ENCODE measurements at places on chromosomes 5 and 9.

DNA sequence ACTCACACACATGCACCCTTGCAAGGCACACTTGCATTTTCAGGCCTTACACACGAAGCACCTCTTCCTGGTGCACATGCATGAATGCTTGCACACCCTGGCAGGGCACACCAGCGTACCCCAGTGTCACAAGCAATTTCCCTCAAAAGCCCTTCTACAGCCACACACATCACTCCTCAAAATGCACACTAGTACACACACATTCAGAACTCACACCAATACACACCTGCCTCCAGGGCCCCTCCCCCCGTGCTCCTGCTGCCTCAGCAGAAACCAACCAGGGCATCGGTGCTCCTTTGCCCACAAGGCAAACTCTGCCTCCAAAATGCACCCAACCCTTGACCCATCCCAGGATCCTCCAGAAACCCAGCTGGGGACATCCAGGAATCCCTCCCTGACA lies 1.2 kb downstream of the CAMK2A start:
- H3K27ac ChIP-seq, result no peak overlapping the region
- DNase-seq, result no peak
- H3K4me3 ChIP-seq, result no peak overlapping the region
- H3K36me3 ChIP-seq, result no peaks in the 10 kb centered on the region
- no peaks in the 10 kb centered on the region for H3K4me1 ChIP-seq

DNA sequence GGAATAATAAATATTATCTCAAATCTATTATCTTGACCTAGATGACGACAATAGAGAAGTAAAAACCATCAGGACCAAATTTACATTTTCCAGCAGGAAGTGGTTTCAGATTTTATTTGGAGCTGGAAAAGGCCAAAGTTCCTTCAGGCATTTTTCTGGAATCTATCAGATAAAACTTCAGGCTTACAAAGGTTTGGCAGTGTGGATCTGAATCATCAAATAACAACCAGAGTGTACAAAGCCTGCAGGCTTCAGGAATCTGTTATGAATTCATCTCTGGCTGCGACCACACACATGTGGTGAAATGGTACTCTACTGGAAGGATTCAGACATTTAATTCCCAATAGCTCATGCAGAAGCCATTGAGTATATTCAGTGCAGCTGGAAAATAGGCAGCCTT lies 726.4 kb upstream of the GRAMD2B start:
- no peak overlapping the region for H3K4me3 ChIP-seq
- no peak for DNase-seq
- H3K27me3 ChIP-seq, result no peaks in the 10 kb centered on the region
- no peaks in the 10 kb centered on the region for H3K4me1 ChIP-seq

- H3K4me3 ChIP-seq, result peak overlapping the region; percentile 6
- H3K27ac ChIP-seq, result peak overlapping the region; percentile 55
- H3K4me1 ChIP-seq, result peaks cover 3% of the 10 kb centered on the region
- H3K27me3 ChIP-seq, result no peaks in the 10 kb centered on the region
- peak; percentile 30 for DNase-seq
Observed at GRCh38 chr5:43313854-43314457, 744 bp upstream of the HMGCS1 start.

GRCh38 chr5:76920491-76920890 lies 32.4 kb upstream of the CRHBP start:
- no peak overlapping the region for H3K4me3 ChIP-seq
- no peaks in the 10 kb centered on the region for H3K27me3 ChIP-seq
- no peak for DNase-seq
- H3K36me3 ChIP-seq, result no peaks in the 10 kb centered on the region

GRCh38 chr9:70061776-70062175 lies 18.1 kb downstream of the MAMDC2 start:
- no peak overlapping the region for H3K27ac ChIP-seq
- H3K4me1 ChIP-seq, result no peaks in the 10 kb centered on the region
- no peak for DNase-seq
- no peaks in the 10 kb centered on the region for H3K27me3 ChIP-seq

GRCh38 chr5:143888912-143889311 lies 77.0 kb downstream of the HMHB1 start:
- H3K36me3 ChIP-seq, result no peaks in the 10 kb centered on the region
- no peaks in the 10 kb centered on the region for H3K27me3 ChIP-seq
- no peak for DNase-seq
- H3K4me3 ChIP-seq, result no peak overlapping the region
- no peak overlapping the region for H3K27ac ChIP-seq

DNA sequence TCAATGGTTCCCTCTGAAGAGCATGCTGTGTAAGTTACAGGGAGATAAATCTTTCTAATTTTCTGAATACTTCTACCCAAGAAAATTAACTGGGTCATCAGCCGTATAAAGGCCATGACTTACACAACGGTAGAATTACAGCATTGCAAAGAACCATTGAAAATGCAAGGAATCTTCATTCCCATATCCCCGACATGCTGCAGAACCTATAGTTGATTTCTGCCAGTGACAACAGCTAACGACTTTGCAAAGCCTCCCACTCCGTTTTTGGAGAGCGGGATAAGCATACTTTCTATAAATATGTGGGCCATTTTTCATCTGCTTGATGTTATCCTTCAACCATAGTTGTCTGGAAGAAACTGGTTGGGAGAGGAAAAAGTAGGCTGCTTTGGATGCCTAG lies 56.2 kb downstream of the PCA3 start:
- no peaks in the 10 kb centered on the region for H3K27me3 ChIP-seq
- no peak for DNase-seq
- no peak overlapping the region for H3K4me3 ChIP-seq
- no peak overlapping the region for H3K27ac ChIP-seq

- no peak overlapping the region for H3K27ac ChIP-seq
- no peaks in the 10 kb centered on the region for H3K4me1 ChIP-seq
- no peaks in the 10 kb centered on the region for H3K27me3 ChIP-seq
- H3K4me3 ChIP-seq, result no peak overlapping the region
- no peak for DNase-seq
Observed at GRCh38 chr5:38113456-38113855, 144.9 kb upstream of the EGFLAM start.

DNA sequence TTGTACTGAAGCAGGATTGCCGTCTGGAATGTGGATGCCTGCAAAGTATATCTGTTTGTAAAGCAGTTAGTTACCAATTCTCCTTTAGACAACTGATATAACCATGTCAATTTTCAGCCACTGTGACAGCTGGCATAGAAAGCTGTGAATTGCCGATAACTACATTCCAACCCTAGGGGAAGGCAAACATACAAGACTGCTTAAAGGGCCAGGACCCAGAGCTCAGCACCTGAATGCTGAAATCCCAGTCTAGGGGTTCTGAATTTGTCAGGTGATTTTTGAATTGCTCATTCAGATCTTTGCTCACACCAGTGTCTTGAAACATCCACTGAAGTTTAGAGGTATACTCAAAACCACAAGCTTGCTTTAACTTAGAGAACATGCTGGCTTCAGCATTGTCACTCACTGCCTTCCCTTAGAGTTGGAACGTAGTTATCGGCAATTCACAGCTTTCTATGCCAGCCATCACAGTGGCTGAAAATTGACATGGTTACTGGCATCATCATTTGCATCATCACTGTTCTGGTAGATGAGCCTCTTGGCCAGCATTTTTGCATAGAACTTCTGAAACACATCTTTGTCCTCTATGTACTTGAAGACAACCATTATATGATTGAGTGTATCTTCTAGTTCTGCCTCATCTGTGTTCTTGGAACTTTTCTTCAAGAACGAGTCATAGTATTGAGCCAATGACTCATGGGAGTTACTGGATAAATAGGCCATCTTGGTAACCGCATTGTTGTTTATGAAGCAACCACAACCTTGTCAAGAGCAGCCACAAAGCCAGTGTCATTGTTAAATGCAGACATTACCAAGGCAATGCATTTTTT lies 82.1 kb downstream of the CCDC192 start:
- no peak overlapping the region for H3K4me3 ChIP-seq
- no peaks in the 10 kb centered on the region for H3K27me3 ChIP-seq
- H3K36me3 ChIP-seq, result no peaks in the 10 kb centered on the region
- H3K4me1 ChIP-seq, result no peaks in the 10 kb centered on the region
- DNase-seq, result no peak

DNA sequence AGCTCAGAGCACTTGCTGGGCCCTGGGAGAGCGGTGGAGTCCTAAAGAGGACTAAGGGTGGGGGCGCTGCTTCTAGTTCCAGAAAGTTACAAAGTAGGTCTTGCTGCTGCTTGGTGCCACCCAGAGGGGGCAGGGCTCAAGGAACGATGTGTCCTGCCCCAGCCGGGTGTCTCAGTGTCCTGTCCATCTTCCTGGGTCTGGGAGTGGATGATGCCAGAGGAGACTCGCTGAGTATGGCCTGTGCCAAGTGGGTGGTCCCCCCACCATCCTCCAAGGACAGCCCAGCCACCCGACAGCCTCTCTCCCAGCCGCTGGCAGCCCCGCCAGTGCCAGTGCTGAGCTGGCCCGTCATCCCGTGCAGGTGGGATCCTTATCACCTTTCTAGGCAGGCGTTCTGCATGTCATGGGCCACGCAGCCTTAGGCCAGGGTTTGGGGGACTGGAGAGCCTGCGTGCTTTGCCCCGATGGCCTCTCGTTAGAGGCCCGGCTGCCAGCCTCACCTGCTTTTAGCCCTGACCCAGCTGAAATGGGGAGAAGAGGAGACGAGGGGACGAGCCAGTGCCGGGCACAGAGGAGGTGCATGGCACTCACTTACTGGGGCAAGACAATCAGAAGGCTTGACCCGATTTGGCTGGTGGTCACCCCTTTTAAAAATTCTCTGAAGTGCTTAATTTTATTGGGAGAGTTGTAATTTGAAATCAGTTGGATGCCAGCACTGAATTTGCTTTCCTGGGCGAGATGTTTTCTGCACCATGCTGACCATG lies 5.6 kb downstream of the WNK2 start:
- no peaks in the 10 kb centered on the region for H3K36me3 ChIP-seq
- H3K27me3 ChIP-seq, result no peaks in the 10 kb centered on the region
- H3K4me1 ChIP-seq, result peaks cover 13% of the 10 kb centered on the region
- H3K27ac ChIP-seq, result no peak overlapping the region

GRCh38 chr5:38450627-38451026 lies 105.8 kb downstream of the LIFR start:
- no peaks in the 10 kb centered on the region for H3K27me3 ChIP-seq
- no peaks in the 10 kb centered on the region for H3K36me3 ChIP-seq
- no peak for DNase-seq
- H3K4me3 ChIP-seq, result no peak overlapping the region
- no peaks in the 10 kb centered on the region for H3K4me1 ChIP-seq
- H3K27ac ChIP-seq, result no peak overlapping the region

DNA sequence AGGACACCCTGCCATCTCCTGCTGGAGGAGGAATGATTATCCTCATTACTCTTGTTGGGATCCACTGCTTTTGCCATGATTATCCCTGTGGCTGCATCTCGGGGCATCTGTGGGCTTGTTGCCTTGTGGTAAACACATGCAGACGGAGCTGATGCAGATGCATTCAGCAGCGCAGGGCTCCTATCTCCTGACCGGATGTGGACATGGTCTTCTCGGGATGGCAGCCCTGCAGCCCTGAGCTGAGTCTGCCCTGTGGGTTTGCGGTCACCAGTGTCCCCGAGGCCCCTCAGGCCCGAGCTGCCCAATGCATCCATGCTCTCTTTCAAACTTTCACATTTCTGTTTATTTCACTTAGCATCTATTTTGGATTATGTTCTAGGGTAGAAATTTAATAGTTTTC lies 250.4 kb upstream of the IRX1 start:
- DNase-seq, result no peak
- H3K36me3 ChIP-seq, result no peaks in the 10 kb centered on the region
- no peak overlapping the region for H3K27ac ChIP-seq
- no peaks in the 10 kb centered on the region for H3K27me3 ChIP-seq
- no peaks in the 10 kb centered on the region for H3K4me1 ChIP-seq

DNA sequence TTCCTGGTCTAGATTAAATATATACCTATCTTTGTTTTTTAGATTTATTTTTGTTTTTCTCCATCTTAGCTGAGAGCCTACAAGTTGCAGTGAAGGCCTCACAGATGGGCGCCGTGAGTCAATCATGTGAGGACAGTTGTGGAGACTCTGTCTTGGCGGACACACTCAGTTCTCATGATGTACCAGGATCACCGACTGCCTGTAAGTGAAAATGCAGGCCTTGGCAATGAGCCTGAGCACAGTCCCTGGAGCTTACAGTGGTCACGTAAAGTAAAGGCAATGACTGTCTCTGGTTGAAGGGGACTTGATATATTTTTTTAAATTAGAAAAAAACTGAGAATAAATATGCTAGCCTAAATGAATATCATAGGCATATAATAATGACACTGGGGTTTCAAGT lies 271.9 kb downstream of the ARHGEF28 start:
- no peaks in the 10 kb centered on the region for H3K36me3 ChIP-seq
- no peak overlapping the region for H3K4me3 ChIP-seq
- no peak overlapping the region for H3K27ac ChIP-seq
- no peaks in the 10 kb centered on the region for H3K27me3 ChIP-seq
- no peaks in the 10 kb centered on the region for H3K4me1 ChIP-seq

DNA sequence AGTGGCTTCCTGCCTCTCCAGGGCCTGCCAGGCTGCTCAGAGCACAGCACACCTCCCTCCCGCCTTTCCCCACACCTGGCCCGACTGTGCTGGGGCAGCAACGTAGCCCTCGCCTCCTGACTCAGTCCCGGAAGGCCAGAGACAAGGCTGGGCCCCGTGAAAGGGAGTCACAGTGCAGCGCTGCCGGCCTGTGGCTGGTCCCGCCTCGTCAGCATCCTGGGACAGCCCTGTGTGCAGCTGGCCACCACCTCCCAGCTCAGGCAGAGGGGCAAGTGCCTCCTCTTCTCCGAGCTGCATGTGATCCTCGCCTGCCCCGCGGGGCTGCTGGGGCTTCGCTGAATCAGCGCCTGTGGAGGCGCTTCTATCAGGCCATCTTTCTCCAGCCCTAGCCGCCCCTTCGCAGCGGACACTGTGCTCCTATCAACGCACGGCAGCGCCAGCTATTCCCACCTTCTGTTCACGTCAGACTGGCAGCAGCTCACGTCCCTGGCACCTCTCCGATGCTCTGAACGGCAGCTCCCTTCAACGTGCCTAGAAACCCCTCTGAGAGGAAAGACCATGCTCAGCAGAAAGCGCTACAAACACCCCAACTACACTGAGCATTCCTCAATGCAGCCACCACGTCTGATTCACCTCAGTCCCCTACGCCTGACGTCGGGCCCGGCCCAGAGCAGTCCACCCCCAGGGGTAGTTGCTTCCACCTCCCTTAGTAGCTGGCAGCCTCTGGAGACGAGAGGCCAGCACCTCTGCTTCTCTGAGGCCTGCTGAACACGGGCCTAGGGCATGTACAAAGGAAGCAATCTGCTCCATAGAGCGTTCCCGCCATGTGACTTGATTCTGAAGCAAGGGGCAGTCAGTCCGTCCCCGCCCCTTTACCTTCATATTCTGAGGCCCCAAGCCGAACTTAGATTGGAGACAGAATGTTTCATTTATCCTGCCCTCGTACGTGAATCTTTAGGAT lies 78.8 kb downstream of the GPR21 start:
- H3K27me3 ChIP-seq, result no peaks in the 10 kb centered on the region
- no peak overlapping the region for H3K27ac ChIP-seq
- no peaks in the 10 kb centered on the region for H3K36me3 ChIP-seq
- H3K4me3 ChIP-seq, result no peak overlapping the region
- DNase-seq, result no peak
- no peaks in the 10 kb centered on the region for H3K4me1 ChIP-seq

- peaks cover 13% of the 10 kb centered on the region for H3K4me1 ChIP-seq
- H3K36me3 ChIP-seq, result no peaks in the 10 kb centered on the region
Observed at GRCh38 chr9:86352440-86353077, 1.7 kb downstream of the TUT7 start.

- H3K36me3 ChIP-seq, result no peaks in the 10 kb centered on the region
- DNase-seq, result no peak
- H3K27me3 ChIP-seq, result no peaks in the 10 kb centered on the region
Observed at GRCh38 chr5:110414360-110414759, 312.1 kb downstream of the TMEM232 start.

GRCh38 chr9:108924466-108924865 lies 9.5 kb downstream of the ELP1 start:
- no peak overlapping the region for H3K4me3 ChIP-seq
- no peaks in the 10 kb centered on the region for H3K4me1 ChIP-seq
- H3K27ac ChIP-seq, result no peak overlapping the region
- H3K27me3 ChIP-seq, result no peaks in the 10 kb centered on the region

Measured in colonic mucosa (tissue), 4 donors.